ENCODE measurements at places on chromosomes 4 and X.

DNA sequence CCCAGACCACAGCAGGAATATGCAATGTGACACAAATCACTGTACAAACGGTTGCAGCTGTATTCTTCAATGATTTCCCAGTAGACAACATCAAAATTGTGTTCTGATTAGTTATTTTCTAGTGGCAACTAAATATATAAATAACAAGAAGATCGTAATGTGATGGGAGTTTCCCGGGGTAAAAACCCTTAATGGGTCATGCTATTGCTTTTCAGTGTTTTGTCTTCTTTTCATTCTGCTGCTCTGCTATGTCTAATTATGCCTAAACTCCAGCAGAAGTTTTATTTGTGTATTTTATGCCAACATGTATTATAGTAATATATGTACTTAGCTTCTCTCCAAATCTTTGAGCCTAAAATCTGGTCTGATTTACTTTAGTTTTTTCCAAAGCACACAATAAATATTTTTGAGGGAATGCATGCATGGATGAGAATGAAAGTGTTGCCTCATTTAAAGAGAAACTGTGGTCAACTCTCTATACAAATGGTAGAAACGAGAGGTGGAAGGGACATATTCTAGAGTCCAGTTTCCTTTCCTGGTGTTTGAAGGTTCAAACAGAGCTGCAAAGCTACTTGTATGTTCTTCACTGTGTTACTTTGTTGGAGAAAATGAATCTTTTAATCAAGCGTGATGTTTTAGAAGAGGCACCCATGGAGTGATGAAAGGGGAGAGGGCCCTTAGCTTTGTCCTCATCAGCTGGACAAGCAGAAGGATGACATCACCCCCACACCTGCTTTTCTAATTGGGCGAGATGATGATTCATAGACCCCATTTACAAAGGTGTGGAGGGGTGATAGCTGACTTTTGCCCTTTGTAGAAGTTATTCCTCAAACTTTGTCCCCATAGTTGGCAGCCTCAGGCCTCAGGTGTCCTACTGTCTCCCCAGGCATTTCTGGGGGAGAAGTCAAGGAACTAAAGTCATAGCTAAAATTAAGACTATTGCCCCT, 129.7 kb downstream of the FRAS1 start:
- DNase-seq: no peak

DNA sequence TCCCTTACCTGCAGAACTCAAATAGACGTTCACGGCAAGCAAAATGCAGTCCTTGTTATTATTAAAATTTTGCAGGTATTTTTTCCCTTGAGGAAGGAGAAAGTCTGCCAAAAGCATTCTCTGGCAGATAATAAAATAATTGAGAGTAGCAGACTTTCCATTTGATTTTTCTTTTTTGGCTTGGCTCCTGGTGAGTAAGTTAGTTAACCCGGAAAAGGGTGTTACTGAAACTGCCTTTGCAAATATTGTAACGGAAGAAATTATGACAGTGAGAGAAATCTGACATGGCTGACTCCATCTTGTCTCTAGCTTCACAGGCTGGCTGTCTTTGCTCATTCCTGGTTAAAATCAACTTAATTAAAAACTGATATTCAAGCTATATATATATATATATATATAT, 100.5 kb downstream of the GPR143 start:
- DNase-seq: no peak

GRCh38 chrX:109635146-109635545, 10.2 kb upstream of the KCNE5 start:
- no peak for DNase-seq

GRCh38 chrX:43108828-43109227, 330.9 kb upstream of the PPP1R2C start:
- no peak for DNase-seq

DNA sequence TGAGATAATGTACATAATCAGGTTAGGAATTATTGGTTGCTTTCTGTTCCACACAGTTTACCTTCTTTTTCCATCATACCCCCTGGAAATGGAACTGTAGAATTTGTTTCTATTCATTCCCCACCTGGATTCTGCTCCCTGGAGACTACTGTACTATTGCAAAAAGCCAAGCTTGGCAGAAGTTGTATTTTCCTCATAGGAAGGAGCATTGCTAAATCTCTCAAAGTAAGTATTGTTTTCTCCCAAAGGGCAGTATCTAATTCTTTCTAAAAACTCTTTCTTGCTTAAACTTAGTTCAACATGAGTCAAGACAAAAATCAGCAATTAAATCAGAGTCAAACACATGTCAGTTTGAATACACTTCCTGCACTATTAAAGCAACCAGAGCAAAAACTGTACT, 136.2 kb downstream of the CDS1 start:
- no peak for DNase-seq

DNA sequence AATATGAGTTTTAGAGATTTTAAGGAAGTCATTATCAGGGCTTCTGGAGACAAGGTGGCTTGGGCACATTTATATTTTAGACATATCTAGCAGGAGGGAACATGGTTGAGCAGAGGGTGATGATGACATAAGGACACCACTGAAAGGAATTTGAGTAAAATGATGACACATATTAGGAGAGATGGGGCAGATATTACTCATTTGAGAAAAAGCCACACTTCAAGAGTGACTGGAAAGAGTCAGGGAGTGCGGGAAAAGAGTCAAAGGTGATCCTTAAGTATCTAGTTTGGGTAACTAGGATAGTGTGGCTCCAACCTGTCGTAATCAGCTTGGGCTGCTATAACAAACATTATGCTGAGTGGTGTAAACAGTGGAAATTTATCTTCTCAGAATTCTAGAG, 377.7 kb downstream of the PACRGL start:
- DNase-seq: no peak

DNA sequence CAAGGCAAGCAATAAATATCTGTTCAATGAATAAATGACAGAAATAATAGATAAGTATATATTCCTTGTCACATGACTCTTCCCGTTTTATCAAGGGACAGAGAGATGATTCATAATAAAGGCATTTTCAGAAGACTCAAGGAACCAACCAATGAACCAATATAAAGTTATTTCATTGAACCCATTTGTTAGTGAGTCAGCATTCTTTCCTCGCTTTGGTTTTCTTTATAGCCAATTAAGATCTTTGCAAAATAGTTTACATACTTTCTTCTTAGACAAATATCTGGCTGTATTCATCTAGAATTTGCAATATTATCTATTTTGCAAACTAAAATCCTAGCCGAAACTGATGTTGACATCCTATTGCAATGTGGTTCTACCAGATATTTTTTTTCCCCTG, 269.4 kb downstream of the IL15 start:
- DNase-seq: no peak

GRCh38 chr4:54659313-54659712, 1.6 kb downstream of the KIT start:
- DNase-seq: peak; percentile 21

GRCh38 chr4:120874792-120875774, 47.4 kb downstream of the PRDM5 start:
- DNase-seq: no peak

GRCh38 chr4:106034751-106035150, 139.5 kb downstream of the NPNT start:
- DNase-seq: no peak

DNA sequence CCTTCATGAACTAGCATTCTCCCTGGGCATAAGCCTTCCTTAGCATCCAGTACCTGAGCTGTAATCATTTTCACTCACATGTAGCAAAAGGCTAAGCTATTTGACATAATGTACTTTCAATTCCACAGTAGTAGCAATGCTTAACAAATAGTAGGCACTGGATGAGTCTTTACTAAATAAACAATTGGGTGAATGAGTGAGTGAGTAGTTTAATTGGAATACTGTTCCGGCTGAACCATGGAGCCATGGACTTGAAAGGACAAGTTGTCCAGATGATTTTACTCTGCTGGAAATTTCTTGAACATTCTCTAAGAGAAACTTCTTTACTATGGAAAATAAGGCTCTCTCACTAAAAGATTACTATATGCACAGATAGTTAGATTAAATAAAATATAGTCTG, 159.3 kb downstream of the FAM47B start:
- DNase-seq: no peak

DNA sequence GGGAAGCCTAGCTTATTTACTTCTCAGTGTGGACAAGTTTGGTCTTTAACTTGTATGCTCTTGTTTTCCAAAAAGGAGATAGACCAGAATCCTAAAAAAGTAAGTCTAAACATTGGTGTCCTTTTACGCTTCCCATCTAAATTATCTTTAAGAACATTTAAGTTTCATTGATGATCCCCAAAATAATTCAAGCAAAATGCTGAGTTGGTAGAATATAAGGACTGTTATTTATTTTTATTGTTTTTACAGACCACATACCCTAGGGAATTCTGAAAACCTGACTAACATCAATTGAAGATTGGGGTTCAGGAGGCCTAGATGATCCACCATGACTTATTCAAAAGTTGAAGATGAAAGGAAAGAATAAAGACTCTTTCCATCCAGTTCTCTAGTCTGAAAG, 653.0 kb downstream of the CCSER1 start:
- no peak for DNase-seq

DNA sequence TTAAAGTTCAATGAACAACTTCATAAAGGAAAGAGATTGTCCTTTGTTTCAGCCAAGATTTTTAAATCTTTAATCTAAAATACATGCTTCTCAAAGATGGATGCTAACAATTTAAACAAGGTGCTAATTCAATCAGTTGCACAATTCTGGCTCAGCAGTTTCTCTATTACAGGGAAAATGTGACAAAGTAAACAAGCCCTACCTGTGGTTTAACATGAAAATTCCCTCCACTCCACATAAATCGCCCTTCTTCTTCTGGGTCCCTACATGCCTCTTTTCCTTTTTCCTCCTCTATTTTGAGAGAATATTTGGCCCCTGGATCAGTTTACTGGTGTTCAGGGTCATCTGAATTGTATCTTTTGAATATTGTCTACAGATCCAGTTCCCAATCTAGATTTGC, 80.6 kb downstream of the FRYL start:
- DNase-seq: no peak

GRCh38 chr4:165326831-165327210, 648 bp upstream of the MSMO1 start:
- DNase-seq: no peak

DNA sequence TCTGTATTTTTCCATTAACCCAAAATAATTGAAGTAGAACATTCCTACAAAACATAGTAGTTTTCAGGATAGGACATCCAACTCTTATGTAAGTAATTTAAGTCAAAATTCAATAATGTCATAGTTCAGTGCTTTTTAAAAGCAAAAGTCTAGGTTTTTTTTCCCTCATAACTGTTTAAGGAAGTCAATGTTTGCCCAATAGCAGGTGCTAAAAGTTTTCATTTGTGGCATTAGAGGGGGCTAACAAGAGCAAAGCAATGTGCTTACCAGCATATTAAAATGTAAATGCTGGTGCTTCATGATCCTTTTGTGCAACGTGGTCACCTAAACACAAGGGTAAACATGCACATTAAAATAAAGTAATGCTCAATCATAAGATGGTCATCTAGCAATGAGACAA, 155.2 kb upstream of the PPP1R2C start:
- no peak for DNase-seq

DNA sequence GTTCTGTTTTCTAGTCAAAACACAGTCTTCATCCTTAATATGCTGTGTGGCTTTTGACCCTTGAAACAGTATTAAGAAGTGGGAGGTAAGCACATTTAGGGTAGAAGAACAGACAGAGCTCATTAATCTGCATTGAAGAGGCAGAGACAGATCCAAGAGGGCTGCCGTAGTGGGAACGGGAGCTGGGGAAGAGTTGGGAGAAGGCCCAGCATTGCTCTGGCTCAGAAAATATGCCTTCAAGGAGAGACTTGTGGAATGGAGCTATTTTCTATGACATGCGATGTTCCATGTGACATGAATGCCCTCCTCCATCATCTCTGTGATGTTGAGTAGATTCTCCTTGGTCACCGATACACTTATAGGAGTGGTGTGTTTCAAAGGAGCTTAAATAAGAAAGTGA, 273.3 kb upstream of the BOD1L1 start:
- no peak for DNase-seq

- no peak for DNase-seq
Measured at GRCh38 chr4:140158365-140159030, 4.5 kb upstream of the MAML3 start.

DNA sequence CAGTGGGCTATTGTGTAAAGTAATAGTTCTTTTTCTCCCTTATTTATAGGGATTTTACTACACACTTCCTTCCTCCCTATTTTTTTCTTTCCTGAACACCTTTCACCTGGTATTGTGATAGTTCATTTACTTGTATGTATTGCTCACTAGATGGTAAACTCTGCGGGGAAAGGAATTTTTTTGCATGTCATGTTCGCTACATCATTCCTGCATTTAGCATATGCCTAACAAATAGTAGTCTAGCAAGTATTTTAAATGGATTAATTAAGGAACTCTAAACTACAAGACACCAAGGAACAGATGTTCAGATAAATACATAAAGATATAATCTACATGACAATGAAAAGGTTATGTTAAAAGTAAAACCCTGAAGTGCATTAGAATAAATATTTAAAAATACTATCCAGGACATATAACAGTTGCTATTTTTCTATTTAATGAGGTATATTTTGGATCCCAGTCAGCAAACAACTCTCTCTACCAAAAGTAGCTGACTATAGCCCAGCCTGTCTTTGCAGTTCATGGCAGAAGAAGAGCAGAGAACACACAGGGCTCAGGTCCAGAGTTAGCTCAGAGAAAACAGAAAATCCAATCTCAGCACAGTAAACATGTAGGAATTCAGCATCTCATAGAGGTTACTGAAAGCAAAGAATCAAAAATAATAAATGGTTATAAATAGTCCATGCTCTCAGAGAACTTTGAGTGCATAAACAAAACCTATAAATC, 87.8 kb downstream of the PACRGL start:
- DNase-seq: no peak
